Natural killer cell (primary cell): ENCODE measurements at places on chromosomes 1 and 21. TPM values are rescaled to one million over a fixed set of nuclear protein-coding genes. Genes with fewer than 3 reads are reported as not detected.

Gene AADACL4
- not detected for total RNA-seq

Gene MATN1
- total RNA-seq = 1.7 TPM

Gene MAEL
- total RNA-seq = 0.19 TPM

Gene LYPD8
- total RNA-seq = not detected

Gene PRDX6
- 99.9 TPM for total RNA-seq

Gene NTMT2
- total RNA-seq = not detected

Gene P3H1
- total RNA-seq = 29.6 TPM

Gene LCA5L
- total RNA-seq = not detected

Gene NES
- total RNA-seq = not detected

Gene GPR3
- 0.39 TPM for total RNA-seq

Gene KIF14
- 0.40 TPM for total RNA-seq

Gene ILDR2
- total RNA-seq = 2.4 TPM

- H3K36me3 ChIP-seq = peaks cover 16% of the 10 kb centered on the region
- H3K4me3 ChIP-seq = no peak overlapping the region
- H3K27ac ChIP-seq = no peak overlapping the region
- no peak for DNase-seq
- no peaks in the 10 kb centered on the region for H3K27me3 ChIP-seq
These were observed 22.7 kb downstream of the SLC35D1 start for GRCh38 chr1:67031121-67031858.

- DNase-seq = no peak
- H3K27me3 ChIP-seq = peaks cover 22% of the 10 kb centered on the region
- H3K4me3 ChIP-seq = peak overlapping the region; percentile 1
- H3K36me3 ChIP-seq = no peaks in the 10 kb centered on the region
- peaks cover 12% of the 10 kb centered on the region for H3K4me1 ChIP-seq
- H3K27ac ChIP-seq = no peak overlapping the region
These were observed 1.3 kb downstream of the WLS start for GRCh38 chr1:68230901-68231626.

- DNase-seq = no peak
- H3K36me3 ChIP-seq = no peaks in the 10 kb centered on the region
- no peak overlapping the region for H3K27ac ChIP-seq
- no peaks in the 10 kb centered on the region for H3K4me1 ChIP-seq
These were observed 195.1 kb downstream of the CRB1 start for GRCh38 chr1:197463142-197463541.

DNA sequence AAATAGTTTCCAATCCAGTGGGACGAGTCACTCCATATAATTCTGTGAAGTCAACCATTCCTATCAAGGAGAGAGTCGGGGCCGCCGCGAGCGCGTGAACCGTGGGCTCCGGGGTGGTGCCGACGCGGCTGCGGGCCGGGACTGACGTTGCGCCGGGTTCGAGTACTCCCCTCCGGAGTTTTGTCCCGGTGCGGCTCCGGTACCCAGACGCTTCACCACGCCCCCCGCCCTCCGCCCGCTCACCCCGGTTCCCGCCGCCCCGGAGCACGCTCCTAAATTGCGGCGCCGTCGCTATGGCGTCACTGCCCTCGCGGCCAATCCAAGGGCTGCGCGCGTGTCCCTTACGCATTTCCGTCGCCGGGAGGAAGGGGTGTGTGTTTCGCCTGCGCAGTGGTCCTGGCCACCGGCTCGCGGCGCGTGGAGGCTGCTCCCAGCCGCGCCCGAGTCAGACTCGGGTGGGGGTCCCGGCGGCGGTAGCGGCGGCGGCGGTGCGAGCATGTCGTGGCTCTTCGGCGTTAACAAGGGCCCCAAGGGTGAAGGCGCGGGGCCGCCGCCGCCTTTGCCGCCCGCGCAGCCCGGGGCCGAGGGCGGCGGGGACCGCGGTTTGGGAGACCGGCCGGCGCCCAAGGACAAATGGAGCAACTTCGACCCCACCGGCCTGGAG lies at the start of gene ATAD3B:
Gene ATAD3B (plus strand): TSS at position 377 of the 664 bp plus-strand sequence. CDS start 120 bp downstream, at position 497.
- peak; percentile 83 for DNase-seq
- no peaks in the 10 kb centered on the region for H3K27me3 ChIP-seq
- H3K36me3 ChIP-seq = no peaks in the 10 kb centered on the region
- H3K4me1 ChIP-seq = peaks cover 23% of the 10 kb centered on the region
- peak within 1 kb of the TSS; percentile 55 for H3K4me3 ChIP-seq

DNA sequence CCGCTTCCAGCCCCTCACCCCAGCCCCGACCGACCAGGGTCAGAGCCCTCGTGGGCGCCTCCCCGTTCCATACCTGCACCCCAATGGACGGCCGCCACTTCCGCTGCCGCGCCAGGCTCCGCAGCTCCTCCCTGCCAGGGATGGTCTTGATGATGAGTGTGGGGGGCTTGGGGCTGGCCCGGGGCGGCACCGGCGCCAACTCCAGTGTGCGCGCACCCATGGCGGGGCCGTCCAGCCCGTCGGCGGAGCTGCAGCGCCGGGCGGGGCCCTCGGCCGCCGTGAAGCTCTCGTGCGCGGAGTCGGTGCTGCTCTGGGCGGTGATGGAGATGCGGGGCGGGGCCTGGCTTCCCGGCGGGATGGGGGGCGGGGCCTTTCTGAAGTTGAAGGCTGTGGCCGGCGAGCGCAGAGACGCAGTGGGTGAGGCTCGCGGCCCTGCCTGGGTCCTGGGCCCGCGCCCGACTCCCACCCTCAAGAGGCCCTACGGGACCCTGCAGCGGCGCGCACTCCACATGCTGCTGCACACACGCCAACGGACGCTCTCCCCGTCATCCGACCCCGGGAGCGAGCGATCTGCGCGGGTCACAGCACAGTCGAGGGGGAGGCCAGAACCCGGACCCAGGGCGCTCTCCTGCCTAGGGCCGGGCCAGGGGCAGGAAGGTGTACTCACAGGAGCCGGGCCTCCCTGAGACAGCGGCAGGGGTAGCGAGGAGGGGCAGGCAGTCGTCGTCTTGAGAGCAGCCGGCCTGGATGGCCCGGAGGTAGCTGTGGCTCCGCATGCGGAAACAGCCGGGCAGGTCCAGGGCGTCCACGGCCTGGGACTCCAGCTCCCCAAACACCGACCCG lies 26.1 kb upstream of the SMIM12 start:
- DNase-seq = no peak
- H3K36me3 ChIP-seq = no peaks in the 10 kb centered on the region
- H3K27me3 ChIP-seq = peaks cover 17% of the 10 kb centered on the region
- H3K4me3 ChIP-seq = peak overlapping the region; percentile 37
- H3K4me1 ChIP-seq = peaks cover 12% of the 10 kb centered on the region

GRCh38 chr1:181014477-181015250 lies 8.0 kb downstream of the STX6 start:
- peaks cover 14% of the 10 kb centered on the region for H3K4me1 ChIP-seq
- H3K36me3 ChIP-seq = no peaks in the 10 kb centered on the region
- no peak for DNase-seq

DNA sequence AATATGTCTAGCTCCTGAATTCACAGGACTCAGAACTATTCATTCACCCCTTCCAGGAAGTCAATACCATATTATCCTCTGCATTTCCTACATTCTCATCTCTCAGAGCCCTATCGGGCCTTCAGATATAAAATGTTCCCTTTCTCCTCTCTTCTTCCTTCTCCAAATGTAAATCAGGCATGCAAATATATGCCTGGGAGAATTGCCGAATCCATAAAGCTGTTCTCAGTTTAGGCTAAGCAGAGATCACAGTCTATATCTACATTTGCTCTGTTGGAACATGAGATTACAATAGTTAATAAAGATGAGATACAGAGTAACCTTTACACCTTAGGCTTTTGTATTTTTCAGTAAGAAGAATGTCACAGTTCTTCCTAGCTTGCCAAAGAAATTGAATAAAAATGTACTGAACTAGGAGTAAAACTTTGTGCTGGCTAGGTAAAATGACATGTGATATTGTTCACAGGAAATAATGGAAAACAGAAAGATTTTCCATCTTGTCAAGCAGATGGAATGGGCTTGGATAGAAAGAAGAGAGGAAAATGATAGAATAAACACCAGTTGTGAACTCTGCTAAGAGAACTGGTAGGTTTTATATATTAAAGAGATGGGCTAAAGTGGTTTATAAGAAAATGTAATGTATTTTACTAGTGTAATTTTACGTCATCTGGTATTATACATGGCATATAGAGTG lies 161.5 kb downstream of the NRIP1 start:
- H3K4me1 ChIP-seq = no peaks in the 10 kb centered on the region
- H3K36me3 ChIP-seq = no peaks in the 10 kb centered on the region
- no peak for DNase-seq
- no peak overlapping the region for H3K27ac ChIP-seq
- no peak overlapping the region for H3K4me3 ChIP-seq

- DNase-seq = no peak
- no peak overlapping the region for H3K4me3 ChIP-seq
- H3K4me1 ChIP-seq = no peaks in the 10 kb centered on the region
These were observed 15.2 kb downstream of the DDX20 start for GRCh38 chr1:111770916-111771315.

DNA sequence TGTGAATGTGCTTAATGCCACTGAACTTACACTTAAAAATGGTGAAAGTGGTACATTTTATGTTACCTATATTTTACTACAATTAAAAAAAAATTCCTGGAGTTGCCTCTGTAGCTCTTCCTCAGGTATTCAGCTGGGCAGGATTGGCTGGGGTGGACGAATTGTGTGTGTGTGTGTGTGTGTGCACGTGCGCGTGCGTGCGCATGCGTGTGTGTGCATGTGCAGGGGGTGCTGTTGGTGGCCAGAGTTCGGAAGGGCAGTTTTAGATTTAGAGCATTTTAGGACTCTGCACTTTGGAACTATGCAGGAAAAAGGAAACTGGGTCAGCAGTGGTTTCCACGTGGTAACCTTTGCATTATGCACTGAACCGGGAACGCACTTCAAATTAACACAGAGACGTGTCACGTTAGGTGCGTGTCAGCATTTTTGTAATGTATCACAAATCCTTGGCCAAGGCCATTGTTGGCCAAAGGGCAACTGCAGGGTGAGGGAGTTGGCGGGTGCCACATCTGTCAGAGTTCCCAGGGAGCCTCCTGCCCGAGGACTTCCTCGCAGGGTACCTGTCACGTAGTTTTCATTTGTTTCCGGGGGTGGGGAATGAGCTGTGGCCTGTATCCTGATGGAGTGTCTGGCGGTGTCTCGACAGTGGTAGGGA lies 312.8 kb downstream of the CAMTA1 start:
- no peaks in the 10 kb centered on the region for H3K27me3 ChIP-seq
- no peaks in the 10 kb centered on the region for H3K4me1 ChIP-seq
- no peak overlapping the region for H3K27ac ChIP-seq
- H3K36me3 ChIP-seq = no peaks in the 10 kb centered on the region
- DNase-seq = no peak

DNA sequence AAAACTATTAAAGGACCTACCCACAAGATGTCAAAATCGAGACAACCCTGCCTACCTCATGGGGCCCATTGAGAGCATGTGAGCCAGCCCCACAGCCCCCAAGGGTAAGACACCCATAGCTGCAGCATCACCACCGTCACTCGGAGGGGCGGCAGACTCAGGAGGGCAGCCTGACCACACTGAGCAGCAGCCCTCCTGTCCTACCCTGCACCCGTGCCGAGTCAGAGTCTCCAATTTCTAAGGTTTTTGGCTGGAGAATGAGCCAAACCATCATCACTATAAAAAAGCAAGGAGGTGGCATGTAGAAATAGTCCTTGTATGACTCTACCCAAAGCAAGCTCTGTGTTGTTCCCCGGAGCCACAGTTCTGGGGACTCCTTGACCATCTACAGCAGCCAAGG lies 94.7 kb downstream of the SSBP3 start:
- DNase-seq = no peak
- no peak overlapping the region for H3K27ac ChIP-seq
- no peaks in the 10 kb centered on the region for H3K36me3 ChIP-seq
- H3K4me3 ChIP-seq = no peak overlapping the region

DNA sequence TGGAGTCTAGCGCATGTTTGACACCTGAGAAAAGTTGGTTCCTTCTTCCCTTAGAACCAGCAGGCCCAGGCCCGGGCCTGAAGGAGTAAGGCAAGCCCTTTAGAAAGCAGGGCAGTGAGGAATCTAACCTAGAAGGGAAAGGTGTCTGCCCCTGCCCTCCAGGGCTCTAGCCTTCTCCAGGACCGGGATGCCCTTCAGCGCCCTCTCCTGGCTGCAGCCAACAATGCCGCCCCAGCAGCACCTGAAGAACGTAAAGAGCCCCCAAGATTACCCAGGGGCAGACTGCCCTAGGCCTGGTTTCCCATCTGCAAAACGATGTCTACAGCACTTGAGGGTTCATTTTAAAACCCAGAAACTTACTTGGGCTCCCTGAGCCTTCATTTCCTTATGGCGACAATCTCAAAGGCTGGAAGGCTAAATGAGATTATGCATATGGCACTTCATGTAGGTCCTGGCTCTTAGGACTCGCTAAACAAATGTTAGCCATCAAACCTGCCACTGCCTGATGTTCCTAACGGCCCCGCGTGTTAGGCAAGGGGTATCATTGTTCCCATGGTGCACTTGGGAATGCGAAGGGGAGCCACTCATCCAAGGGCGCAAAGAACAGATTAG lies 106.7 kb upstream of the KLHDC7A start:
- no peak overlapping the region for H3K27ac ChIP-seq
- no peak for DNase-seq
- no peaks in the 10 kb centered on the region for H3K4me1 ChIP-seq
- H3K36me3 ChIP-seq = no peaks in the 10 kb centered on the region

DNA sequence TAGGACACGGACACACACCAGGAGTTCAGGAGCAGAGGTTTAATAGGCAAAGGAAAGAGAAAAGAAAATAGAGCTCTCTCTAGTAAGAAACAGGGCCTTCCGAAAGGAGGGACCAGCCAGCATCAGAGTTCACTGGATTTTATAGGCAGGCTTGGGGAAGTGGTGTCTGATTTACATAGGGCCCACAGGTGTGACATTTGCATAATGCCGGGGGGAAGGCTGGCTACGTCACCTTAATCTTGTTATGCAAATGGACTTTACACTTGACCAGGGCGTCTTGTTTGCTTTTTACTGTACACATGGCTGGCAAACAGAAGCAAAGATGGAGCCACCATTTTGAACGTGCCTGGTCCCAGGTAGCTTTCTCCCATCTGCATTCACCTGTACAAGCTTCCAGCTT lies at the start of gene OR14A16:
Gene OR14A16 (minus strand): TSS at position 97 of the 400 bp plus-strand sequence. CDS start 8,390 bp downstream, outside the sequence.
- no peak within 1 kb of the TSS for H3K27ac ChIP-seq
- no peak within 1 kb of the TSS for H3K4me3 ChIP-seq
- no peaks in the 10 kb centered on the region for H3K36me3 ChIP-seq
- no peaks in the 10 kb centered on the region for H3K27me3 ChIP-seq

DNA sequence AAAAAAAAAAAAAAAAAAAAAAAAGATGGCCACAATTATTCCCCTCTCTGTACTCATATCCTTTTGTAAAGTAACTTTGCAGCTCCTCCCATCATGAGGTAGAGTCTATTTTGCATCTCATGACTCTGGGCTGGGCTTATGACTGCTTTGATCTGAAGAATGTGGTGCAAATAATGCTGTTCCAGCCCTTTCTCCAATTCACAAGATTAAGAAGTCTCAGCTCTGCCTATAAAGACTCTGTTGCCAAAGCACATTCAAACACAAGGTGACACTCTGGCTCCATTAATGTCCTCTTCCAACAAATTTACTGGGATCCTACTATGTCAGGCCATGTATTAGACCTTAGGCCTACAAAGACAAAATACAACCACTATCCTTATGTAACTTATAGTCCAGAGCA lies 64.8 kb upstream of the PTCH2 start:
- no peaks in the 10 kb centered on the region for H3K4me1 ChIP-seq
- H3K27me3 ChIP-seq = no peaks in the 10 kb centered on the region
- no peak overlapping the region for H3K4me3 ChIP-seq

- no peaks in the 10 kb centered on the region for H3K36me3 ChIP-seq
- H3K27ac ChIP-seq = no peak overlapping the region
- H3K4me3 ChIP-seq = no peak overlapping the region
- no peaks in the 10 kb centered on the region for H3K27me3 ChIP-seq
These were observed 157.2 kb downstream of the S1PR1 start for GRCh38 chr1:101394041-101394440.
